Urinary bladder (tissue), 4 donors: ENCODE measurements at places on chromosomes 13 and 19. TPM values are rescaled to one million over a fixed set of nuclear protein-coding genes. Genes with fewer than 3 reads are reported as not detected.

Gene PROSER3
- total RNA-seq, result 6.8 TPM

Gene C3
- 38.9 TPM for total RNA-seq

Gene SELENOV
- total RNA-seq, result 0.37 TPM

Gene GPR183
- total RNA-seq, result 22.8 TPM

Gene ANGPTL4
- 1.3 TPM for total RNA-seq

Gene SLC6A16
- 0.26 TPM for total RNA-seq

Gene ZNF616
- total RNA-seq, result 26.1 TPM

Gene PLPP2
- total RNA-seq, result 7.8 TPM

Gene KANK3
- 8.1 TPM for total RNA-seq

Gene CYP2S1
- total RNA-seq, result 0.53 TPM

Gene NCAN
- total RNA-seq, result 0.42 TPM

Gene ATP4B
- not detected for total RNA-seq
